ENCODE measurements at places on chromosomes 7 and 10.

DNA sequence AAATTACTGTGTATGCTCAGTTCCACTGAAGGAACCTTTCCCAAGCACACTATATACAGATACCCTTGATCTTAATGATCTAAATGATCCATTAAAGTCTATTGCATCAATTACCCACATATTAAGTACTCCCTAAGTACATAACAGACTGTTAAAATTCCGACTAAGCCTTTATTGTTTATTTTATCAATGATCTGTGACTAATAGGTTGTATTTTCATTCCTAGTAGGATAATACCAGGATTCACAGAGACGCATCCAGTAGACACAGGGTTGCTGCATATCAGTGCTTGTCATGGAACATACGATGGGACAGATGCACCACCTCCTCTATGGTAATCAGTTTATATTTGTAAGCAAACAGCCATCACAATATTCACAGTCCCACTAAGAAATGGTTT, 159.6 kb upstream of the SLC26A5 start:
- DNase-seq = no peak

- peak; percentile 64 for DNase-seq
Measured at GRCh38 chr10:96832721-96833219, 672 bp downstream of the LCOR start.

DNA sequence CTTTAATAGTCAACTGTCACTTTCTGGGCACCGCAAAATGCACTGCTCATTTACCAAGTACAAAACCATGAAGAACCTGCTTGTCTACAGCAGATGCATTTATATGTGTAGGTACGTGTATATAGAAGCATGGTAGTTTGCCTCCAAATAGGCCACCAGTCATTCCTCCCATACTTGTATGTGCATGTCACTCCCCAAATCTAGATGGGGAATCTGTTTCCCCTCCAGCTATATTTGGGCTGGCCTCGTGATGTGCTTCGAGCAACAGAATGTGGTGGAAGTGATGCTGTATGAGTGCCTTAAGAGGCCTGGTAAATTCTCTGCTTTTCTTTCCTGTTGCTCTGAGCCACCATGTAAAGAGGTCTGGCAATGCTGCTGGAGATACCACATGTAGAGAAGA, 47.1 kb downstream of the PSMC2 start:
- DNase-seq = no peak

DNA sequence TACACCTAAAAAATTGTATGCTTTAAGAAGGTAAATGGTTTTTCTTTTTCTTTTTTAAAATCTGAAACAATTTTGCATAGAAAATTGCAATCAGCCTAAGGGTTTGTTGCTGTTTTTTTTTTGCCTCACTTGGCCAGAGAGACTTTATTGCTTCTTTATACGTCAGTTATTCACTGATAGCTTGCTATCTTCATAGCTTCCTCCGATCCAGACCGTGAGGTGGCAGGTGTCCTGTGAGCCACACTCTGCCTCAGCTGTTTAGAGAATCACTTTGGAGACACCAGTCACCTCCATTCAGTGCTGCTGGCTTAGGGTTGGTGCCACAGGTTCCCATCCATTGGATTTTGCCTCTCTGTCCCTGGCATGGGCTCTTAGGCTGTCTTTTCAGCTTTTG, 68.0 kb downstream of the HHEX start:
- DNase-seq = no peak

DNA sequence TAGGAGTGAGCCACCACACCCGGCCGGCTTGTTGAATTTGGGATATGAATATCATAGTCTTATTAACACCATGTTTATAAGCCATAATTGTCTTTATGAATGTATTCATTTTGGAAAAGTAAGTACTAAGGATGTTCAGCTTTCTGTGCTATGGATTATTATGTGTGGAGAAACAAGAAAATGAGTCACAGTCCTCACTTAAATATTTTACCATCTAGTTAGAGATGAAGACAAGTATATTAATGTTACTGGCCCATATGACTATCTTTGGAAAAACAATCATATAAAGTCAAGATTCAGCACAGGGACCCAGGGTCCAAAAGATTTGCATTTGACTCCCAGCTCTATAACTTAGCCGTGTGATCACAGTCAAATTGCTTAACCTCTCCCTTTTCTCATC, 9.8 kb upstream of the TOMM7 start:
- DNase-seq = no peak

DNA sequence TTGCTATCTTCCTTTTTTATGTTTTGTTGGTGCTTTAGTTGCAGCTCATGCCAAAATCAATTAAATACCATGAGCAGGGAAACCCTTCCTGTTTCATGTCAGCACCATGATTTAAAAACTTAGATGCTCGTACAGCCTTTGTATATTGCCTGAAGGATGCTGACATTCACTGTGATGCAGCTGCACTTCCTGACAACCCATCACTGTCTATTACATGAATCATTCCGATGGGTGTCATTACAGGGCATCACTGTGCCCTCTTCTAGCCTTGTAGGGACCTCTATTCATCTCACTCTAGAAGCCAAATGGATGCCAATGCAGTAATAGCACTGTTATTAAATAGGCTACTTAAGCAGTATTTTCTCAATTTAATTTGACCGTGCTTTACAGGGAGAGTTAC, 18.3 kb upstream of the ITGB1 start:
- DNase-seq = no peak

GRCh38 chr7:136717910-136718557, 150.4 kb upstream of the CHRM2 start:
- no peak for DNase-seq

GRCh38 chr10:130745251-130745650, 566.3 kb downstream of the TCERG1L start:
- DNase-seq = no peak

- DNase-seq = no peak
Measured at GRCh38 chr7:113331155-113331898, 213.0 kb upstream of the SMIM30 start.

DNA sequence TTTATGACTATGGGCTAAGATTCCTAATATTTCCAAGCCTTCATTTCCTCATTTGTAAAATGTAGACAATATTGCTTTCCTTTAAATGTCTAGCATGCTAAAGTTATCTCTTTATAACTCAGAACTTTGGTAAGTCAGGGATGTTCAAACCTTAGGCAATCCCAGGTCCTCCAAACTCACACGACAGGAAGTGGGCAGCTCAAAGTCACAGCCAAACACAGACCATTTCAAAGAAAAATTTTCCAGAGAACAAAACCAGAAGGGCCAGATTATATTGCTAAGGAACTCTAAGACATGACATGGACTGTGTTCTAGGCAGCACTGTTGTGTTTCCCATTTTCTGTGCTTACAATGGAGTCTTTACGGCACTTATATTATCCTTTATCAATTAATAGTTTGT, 87.8 kb upstream of the DYNC1I1 start:
- DNase-seq = no peak

- no peak for DNase-seq
Measured at GRCh38 chr10:131961777-131962662, 19.7 kb downstream of the BNIP3 start.

- no peak for DNase-seq
Measured at GRCh38 chr7:48067475-48067874, 21.6 kb upstream of the UPP1 start.

DNA sequence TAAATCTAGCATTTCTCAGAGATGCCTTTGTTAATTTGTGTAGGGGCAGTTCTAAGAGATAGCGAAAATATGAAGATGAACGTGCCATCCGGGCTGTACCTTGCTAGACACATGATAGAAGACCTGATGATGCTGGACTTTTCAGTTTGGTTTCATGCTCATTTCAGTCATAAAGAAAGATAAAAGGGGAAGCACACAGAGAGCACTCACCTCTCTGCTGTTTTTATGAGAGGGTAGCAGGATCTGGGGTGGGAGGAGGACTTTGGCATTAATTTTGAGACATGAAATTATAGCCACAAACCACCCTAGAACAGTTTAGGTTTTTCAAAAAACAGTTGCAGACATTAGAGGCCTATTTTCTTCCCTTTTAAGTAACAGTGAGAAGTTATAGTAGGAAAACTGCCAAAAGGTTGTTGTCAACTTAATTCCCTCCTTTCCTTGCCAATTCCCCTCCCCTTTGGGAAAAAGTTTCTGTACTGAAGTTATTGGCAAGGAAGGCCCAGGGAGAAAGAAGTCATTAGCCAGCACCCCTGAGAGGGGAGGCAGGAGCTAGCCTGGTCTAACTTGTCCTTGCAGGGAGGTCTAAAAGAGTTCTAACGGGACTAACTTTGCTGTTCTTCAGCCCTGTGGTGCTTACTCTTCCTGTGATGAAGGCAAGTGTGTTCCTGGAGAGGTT, 2.6 kb downstream of the ST7 start:
- DNase-seq = no peak

GRCh38 chr7:66930341-66930740, 9.3 kb downstream of the TMEM248 start:
- no peak for DNase-seq
